HFFc6 (cell line): ENCODE measurements at places on chromosomes 6 and 20. TPM values are rescaled to one million over a fixed set of nuclear protein-coding genes. Genes with fewer than 3 reads are reported as not detected.

- no peak for DNase-seq
Measured at GRCh38 chr20:52348434-52348833, 156.9 kb upstream of the ZFP64 start.

The MRS2 gene
- total RNA-seq, result 17.3 to 20.4 TPM (median 19.8 TPM) in 3 replicates

GRCh38 chr20:62355516-62355877 is 11.6 kb downstream of the LAMA5 start:
- DNase-seq, result no peak

DNA sequence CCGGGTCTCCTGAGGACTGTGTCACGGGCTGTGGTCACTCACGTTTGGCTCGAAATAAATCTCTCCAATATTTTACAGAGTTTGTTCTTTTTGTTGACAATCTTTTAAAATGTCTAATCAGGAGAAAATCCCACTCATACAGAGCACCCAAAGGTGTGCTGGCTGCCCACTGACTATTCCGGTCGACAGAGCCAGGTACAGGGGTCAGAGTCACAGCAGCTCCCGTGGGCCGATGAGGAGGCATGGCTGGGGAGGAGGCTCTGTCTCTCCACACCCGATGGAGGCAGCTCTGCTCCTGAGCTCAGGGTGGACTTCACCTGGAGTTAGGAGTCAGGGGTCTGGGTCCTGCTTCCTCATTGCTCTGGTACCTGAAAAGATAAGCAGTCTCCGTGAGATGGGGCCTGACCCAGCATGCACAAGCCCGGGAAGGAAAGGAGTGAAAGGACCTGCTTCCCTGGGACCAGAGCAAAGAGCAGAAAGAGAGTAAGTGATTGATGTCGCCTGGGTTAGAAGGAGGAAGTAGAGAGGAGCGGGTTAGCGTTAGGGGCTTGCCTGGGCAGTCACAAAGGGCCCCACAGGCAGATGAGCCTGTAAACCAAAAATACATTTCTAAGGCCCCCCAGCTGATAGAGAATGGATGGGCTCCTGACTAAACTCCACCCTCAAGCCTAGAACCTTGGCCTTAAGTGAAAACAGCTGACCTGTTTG is 53.5 kb upstream of the UNC93A start:
- no peak for DNase-seq

The BHLHE23 gene
- not detected in 3 replicates for total RNA-seq

DNA sequence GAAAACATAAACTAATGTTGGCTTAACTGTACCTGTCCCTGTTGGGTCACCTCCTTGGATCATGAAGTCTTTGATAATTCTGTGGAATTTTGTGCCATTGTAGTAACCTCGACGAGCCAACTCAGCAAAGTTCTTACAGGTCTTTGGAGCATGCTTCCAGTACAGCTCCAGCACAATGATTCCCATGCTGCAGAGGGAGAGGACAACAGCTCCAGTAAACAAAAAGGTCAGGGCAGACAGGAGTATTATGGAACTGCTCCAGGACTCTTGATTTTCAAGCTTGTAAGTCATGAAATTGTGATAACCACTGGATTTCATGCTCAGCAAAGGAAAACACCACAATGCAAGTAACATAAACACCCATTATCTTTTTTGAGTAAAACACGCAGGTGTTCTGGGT is 2.9 kb downstream of the PPIL1 start:
- DNase-seq, result no peak

The TMEM200A gene
- 80.6 to 131 TPM (median 90.1 TPM) in 3 replicates for total RNA-seq

GRCh38 chr20:19603376-19603750 is 154.7 kb upstream of the RIN2 start:
- DNase-seq, result no peak

The KCNQ2 gene
- total RNA-seq, result not detected in 2 replicates

DNA sequence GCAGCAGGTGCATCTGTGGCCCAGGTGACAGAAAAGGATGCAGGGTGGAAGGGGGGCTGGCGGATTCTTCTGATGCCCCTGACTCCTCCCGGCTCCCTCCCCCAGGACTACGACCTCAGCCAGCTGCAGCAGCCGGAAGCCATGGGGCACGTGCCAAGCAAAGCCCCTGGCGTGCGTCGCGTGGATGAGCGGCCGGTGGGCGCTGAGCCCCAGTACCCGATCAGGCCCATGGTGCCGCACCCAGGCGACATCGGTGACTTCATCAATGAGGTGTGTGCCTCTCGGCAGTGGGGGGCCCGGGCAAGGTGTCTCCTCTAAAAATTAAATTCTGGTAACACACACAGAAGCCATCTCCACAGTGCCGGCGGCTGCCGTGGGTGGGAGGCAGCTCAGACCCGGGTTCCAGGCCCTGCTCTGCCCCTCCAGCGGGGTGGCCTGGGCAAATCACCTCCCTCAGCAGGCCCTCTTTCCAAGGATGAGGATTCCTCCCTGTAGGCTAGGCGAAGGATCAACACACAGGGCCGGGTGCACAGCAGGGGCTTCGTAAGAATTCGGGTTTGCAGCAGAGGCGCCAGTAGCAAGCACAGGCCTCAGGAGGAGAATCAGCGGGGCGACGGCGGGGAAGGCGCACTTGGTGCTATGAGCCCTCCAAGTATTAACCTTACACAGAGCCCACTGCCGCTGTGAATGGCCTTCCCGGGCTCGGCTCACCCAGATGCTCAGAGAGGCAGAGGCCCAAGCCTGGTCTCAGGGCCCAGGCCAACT is 131.5 kb downstream of the TAF4 start:
- no peak for DNase-seq

The PPP1R16B gene
- not detected in 3 replicates for total RNA-seq

DNA sequence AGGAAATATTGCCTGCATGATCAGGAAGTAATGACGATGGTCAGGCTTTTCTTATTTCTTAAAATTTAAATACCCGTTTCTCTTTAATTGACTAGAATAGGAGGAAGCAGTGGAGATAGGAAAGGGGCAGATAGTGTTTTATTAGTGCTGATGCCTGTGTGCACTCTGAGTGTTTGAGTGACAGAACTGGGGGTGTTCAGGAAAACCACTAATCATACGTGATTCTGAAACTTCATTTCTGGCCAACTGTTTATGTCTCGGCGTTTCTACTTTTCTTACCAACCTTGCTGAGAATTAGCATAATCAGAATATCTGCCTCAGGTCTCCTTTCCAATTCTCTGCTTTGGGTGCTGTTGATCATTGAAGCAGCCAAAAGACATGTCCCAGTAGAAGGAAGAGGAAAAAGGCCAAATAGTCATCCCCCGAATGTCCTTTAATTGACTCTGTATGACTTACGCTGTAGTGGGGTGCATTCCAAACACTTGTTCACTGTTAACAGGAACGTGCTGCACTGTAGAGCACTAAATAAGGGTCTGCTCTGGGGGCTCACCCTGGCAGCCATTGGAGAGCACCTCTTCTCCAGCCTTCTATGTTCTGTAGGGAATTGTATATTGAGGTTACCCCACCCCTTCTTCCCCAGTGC is 152.9 kb downstream of the JARID2 start:
- DNase-seq, result no peak

DNA sequence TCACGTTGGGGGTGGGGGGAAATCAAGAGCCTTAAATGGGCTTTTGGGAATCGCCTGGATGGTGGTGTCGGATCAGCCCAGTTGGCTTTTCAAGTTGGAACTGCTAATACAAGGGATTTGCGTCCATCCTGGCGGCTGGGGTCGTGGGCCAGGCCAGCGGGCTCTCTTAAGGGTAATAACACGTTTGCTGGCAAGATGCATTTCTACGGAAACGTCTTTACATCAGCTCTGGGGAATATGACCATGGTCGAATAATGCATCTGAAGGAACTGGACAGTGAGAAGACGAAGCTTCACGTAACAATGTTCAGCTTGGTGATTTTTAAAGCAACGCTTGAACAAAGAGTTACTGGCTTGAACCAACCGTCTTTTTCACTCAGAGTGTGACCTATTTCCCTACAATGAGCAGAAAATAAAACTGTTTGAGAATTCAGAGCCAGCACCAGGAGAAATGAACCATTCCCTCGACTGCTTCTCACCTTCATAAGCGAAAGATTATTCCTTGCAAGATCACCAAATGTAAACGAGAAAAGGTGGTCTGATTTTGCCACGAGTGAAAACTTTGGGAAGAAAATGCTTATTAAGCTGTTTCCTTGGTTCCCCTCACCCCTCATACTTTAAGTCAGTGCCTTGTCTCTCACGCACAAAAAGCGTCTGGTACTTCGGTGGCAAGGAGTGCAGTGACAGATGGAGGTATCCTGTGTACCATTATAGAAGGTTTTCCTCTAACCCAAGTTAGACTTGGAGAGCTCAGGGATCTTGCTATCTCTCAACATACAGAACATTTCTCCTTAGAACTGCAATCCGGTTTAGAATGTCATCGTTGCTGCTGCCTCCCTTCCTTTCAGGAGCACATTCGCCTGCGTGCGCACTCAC is 1.4 kb upstream of the MARCKS start:
- DNase-seq, result peak; percentile 42

- no peak for DNase-seq
Measured at GRCh38 chr6:148996815-148997214, 250.0 kb downstream of the UST start.

- DNase-seq, result peak; percentile 12
Measured at GRCh38 chr6:1792989-1793388, 183.3 kb downstream of the FOXC1 start.

DNA sequence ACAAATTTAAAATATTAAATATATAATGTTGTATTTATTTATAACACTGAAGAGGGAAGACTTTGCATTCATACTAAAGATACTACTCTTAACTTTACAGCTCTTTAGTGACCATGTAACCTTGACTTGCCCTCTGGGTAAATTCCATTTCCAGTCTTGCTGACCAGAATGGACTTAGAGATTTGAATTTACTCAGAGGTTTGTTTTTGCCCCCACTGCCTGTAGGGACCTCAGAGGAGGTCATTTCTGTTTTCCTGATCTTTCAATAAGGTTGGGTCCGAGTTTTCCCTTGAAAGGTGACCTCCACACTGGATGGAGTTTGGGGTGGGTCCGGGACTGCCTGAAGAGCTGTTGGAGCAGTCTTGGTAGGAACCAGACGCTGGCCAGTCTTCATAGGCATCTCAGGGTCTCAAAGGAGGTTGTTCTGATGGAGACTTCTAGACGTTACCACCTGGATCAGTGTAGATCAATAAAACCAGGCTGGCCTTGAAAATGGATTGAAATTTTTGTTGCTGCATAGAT is 26.0 kb downstream of the DCBLD1 start:
- no peak for DNase-seq

The FAM83D gene
- total RNA-seq, result 13.1 to 30.0 TPM (median 26.4 TPM) in 3 replicates

The MAFB gene
- total RNA-seq, result 0.07 TPM in 1 of 3 replicates, not detected in the others

The OTOR gene
- not detected in 3 replicates for total RNA-seq

The CLDN20 gene
- total RNA-seq, result not detected in 3 replicates

GRCh38 chr20:17966432-17967310 is 1.9 kb downstream of the SNX5 start:
- DNase-seq, result peak; percentile 49

DNA sequence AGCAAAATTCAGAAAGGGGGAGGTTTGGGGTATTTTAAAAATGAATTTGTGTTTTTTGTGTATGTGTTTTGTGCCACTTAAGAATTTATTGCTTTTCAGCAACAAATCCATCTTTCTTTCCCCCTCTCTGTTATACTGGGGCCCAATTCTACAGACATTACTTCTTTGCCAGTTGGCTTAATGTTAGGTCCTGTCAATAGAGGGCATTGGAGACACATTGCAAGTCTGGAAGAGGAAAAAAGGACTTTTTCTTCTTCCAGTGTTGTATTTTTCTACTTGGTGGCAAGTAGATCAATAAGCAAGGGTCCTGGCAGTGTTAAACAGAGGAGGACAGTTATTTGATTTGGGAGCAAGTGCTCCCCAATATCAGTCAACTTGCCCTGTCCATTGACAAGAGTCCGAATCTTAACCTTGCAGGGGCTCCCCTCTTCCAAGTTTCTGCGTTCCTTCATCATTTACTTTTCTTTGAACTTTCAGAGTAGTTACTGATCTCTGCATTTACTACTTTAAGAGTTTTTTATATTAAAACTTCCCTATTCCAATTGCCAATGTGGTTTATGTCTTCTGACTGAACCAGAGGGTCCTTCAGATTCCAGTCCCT is 23.4 kb downstream of the SCML4 start:
- DNase-seq, result no peak

GRCh38 chr6:73932866-73933265 is 236.9 kb downstream of the CD109 start:
- no peak for DNase-seq

- no peak for DNase-seq
Measured at GRCh38 chr20:13941031-13941430, 49.4 kb downstream of the SEL1L2 start.

The BTN1A1 gene
- not detected in 3 replicates for total RNA-seq

The TGM3 gene
- total RNA-seq, result 0.09 to 0.12 TPM in 2 of 3 replicates, not detected in the other

- no peak for DNase-seq
Measured at GRCh38 chr6:144845186-144845585, 560.1 kb downstream of the UTRN start.

DNA sequence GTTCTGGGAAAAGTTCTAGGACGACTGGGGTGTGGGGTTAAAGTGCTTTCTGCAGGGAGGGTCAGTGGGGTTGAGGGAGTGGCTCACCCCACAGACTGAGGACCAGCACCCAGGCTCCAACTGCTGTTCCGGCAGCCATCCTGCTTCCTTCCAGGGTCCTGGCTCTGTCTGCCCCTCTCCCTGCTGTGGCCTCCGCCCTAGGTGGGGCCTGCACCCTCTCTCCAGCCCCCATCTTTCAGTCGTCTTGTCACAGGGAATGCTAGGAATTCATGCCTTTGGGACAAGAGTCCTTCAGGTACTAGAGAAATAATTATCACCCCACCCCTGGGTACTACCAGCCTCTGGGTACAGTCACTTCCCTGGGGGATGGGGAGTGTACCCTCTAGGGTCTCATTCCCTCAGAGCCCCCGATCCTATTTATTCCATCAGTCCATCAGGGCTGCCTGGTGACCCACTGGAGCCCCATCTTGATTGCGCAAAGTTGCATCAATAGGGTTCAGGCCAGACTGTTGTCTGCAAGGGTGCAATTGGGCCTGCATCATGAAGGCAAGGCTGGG is at the start of gene AGER:
Gene AGER (minus strand): TSS at position 170 of the 557 bp plus-strand sequence. CDS start 31 bp downstream, at position 139.
- DNase-seq, result no peak

GRCh38 chr6:150312395-150312794 is 56.4 kb upstream of the IYD start:
- DNase-seq, result no peak

- DNase-seq, result no peak
Measured at GRCh38 chr6:28005975-28006374, 48.9 kb downstream of the OR2B6 start.

DNA sequence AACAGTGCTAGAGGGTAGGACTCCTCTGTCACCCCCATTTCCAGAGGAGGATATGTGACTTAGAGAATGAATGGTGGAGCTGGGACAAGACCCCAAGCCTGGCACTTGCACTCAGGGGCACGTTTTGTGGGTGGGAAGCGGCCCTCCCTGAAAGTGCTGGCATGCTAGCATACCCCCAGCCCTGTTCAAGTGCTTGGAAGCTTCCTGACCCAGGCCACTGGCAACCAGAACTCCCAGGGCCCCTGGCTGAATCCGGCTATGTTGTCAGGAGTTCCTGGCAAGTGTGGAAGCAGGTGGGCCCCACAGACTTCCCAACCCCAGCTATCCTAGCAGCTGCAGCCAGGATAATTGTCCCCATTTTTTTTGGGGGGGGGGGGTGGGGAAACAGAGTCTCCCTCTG is 35.6 kb upstream of the TGM2 start:
- no peak for DNase-seq

DNA sequence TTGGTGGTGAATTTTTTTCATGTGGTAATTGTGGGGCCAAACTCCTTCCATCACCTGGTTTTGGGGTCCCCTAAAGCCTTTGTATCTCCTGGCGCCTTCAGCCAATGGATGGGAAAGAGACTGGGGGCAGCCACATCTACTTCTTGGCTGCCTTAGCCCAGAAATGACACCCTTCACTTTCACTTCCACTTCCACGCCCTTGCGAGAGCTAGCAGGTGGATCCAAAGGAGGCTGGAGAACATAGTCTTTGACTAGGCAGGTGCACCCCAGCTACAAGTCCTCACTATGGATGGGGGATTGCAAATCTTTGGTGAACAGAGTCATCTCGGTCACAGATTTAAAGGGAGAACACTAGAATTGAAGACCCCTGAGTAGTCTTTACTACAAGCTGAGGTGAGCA is 70.8 kb downstream of the NDUFAF5 start:
- no peak for DNase-seq
